Stimulated activated memory B cell treated with anti-CD40 and anti-IgM and Interleukin-4, amounts not matched to agents 10 μg/mL and 1 μg/mL and 100 μg/mL, for 72 hours (primary cell): ENCODE measurements at places on chromosomes 16 and 17.
A peak's percentile ranks its signal among the peaks of the same experiment; 100 is the strongest.

DNA sequence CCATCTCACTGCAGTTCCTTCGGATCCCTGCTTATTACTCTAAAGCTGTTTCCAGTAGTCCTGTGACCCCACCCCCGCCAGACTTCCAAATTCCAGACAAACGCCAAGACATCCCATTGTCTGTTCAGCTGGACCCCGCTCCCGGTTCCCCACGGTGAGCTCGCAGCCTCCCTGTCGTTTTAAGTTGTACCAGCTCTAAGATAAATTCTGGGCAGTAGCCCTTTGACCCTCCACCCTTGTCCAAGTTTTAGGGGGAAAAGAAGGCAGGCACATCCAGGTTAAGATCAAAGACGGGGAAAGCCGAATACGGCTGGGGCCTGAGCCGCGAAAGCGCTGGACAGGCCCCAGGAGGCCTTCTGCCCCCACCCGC lies 589 bp downstream of the ARL6IP1 start:
- no peak for ATAC-seq

DNA sequence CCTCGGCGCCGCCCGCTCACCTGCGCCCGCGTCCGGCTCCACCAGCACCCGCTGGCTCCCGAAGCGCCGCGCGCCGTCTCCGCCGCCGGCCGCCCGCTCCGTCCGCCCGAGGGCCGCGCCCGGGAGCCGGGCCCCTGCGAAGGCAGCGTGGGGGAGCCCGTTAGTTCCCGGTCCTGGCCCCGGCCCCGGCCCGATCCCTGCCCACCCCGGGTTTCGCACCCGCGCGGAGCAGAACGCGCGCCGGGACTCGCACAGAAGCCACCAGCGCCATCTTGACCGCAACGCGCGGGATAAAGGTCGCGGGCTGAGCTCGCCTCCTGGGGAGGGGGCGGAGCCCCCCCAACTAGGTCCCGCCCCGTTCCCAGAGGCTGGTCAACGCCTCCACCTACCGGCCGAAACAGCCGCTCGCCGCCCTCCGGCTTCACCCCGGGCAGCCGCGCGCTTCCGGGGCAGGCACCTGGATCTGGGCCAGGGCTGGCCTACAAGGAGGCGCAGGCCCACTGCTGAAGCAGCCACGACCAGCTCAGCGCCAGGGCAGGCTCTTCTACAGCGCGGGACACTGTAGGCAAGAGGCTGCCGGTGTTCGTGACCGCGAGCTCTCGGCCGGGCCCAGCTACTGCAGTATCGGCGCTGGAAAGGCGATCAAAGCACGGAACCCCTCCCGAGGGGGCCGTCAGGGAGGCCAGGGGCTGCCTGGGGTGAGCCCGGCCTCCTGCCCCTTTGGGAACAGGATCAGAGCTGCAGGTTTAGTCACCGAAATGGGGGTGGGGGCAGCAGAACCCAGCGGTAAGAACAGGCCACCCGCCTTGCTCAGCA lies at the start of gene ECI1:
TSS of gene ECI1 (minus strand) at position 292 of the 816 bp plus-strand sequence. CDS start at position 271, 21 bp downstream.
- ATAC-seq, result peak; percentile 96

DNA sequence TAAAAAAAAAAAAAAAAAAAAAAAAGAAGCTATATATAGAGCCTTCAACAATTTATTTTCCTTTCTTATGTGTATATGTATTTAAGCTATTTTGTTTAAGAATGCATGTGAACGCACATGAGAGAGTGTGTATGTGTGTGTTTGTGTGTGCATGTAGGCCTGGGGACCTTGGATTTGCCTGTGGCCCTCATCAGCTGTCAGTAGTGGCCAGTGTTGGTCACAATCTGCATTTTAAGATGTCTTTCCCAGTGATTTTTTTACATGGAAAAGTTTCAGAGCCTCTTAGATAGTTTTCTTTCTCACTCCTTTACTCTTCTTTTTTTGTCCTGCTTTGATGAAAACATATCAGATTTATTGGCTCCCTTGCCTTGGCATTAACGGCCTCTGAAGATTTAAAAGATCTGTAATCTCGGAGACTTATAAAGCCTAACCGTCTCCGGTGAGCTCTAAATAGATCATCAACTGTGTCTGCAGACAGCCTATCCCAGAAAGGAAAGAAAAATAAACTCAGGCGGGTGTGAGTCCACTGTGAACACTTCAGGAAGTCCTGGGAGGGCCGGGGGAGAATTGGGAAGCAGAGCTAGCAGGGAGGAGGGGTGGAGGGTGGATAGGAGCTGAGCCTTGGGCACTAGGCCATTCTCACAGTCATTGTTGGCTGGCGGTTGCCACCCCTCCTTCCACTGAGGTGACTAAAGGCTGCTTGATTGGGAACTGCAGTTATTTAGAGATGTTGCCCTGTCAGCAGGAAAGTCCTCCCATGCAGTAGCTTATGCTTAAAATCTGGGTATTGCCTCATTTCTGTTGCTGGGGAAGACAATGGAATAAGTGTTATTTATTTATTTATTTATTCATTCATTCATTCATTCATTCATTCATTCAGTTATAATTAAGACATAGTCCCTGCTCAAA lies 86.8 kb downstream of the WWP2 start:
- ATAC-seq, result no peak

GRCh38 chr16:66848172-66848571 lies 4.0 kb downstream of the CA7 start:
- no peak for ATAC-seq

DNA sequence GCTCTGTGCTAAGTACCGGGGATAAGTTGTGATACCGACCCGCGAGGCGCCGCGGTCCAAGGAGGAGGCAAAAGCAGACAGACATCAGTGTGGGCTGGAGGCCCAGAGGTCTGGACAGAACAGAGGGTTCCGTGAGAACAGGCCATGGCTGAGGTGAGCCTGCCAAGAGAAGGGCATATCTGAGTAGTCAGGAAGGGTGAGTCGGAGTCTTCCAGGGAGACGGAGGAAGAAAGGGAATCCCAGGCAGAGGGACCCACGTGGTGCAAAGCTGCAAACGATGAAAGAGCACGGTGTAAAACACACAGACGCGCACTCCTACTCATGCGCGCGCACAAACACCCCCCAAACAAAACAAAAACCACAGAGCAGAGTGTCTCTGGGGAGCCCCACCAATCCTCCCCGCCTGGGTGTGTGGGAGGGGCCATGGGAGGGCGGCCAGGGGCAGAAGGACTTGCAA lies 18.1 kb downstream of the RHBDL3 start:
- ATAC-seq, result peak; percentile 57
